Vagina (tissue), 2 donors: ENCODE measurements at places on chromosomes 11 and 22. TPM values are rescaled to one million over a fixed set of nuclear protein-coding genes. Genes with fewer than 3 reads are reported as not detected.

DNA sequence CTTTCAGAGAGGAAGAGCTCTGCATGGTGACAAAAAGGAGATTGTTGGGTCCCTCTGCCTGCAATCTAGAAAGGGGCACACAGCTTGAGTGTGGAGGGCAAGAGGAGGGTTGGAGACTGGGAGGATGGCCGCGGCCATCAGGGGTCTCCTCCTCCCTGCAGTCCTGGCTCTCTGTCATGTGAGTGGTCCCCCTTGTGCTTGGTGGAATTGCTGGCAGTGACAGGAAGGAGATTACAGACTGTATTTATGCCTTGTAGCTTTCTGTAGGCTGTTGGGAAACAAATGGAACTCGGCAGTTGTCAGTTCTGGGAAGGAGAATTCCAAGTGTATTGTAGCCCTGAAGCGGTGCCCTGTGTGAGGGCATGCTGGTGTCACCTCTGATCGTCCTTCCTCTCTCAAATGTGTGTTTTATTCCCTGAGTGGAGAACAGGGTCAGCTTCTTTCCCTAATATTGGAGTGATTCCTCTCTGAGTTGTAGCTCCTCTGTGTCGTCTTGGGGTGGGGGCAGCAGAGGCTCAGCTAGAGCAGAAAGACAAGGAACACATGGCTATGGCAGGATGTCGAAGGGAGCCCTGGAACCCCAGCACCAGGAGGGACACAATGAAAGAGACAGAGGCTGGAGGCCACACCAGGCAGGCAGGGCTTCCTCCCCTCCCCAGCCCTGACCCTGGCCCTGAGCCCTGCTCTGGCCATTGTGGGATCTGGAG lies 163.1 kb downstream of the PKNOX2 start:
- no peak overlapping the region for H3K4me3 ChIP-seq
- H3K36me3 ChIP-seq, result no peaks in the 10 kb centered on the region

GRCh38 chr11:32087597-32087996 lies 3.3 kb upstream of the RCN1 start:
- H3K36me3 ChIP-seq, result no peaks in the 10 kb centered on the region
- H3K27ac ChIP-seq, result no peak overlapping the region
- no peak for DNase-seq
- H3K4me3 ChIP-seq, result no peak overlapping the region
- peaks cover 15% of the 10 kb centered on the region for H3K4me1 ChIP-seq

The C11orf16 gene
- not detected for total RNA-seq

The MYEOV gene
- total RNA-seq, result 13.3 TPM

The TEAD1 gene
- 50.3 TPM for total RNA-seq

- H3K27me3 ChIP-seq, result no peaks in the 10 kb centered on the region
- DNase-seq, result no peak
- no peak overlapping the region for H3K27ac ChIP-seq
Measured at GRCh38 chr11:83706566-83706965, 420.4 kb upstream of the CCDC90B start.

- H3K4me3 ChIP-seq, result no peak overlapping the region
- H3K36me3 ChIP-seq, result no peaks in the 10 kb centered on the region
- H3K27me3 ChIP-seq, result no peaks in the 10 kb centered on the region
- H3K4me1 ChIP-seq, result no peaks in the 10 kb centered on the region
Measured at GRCh38 chr11:16049611-16050010, 306.7 kb downstream of the SOX6 start.

The CRYBB2 gene
- total RNA-seq, result not detected

DNA sequence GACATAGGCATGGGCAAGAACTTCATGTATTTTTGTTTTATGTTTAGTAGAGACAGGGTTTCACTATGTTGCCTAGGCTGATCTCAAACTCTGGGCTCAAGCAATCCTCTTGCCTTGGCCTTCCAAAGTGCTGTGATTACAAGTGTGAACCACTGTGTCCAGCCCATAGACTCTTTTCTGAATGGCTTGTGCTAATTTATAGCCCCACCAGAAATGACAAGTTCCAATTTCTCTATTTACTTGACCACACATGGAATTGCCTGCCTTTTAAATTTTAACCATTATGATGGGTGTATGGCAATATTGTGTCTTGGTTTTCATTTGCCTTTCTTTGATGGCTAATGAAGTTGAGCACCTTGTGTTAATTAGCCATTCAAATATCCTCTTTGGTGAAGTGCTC lies 85.8 kb upstream of the NECTIN1 start:
- no peaks in the 10 kb centered on the region for H3K36me3 ChIP-seq
- no peak overlapping the region for H3K4me3 ChIP-seq
- no peaks in the 10 kb centered on the region for H3K4me1 ChIP-seq
- DNase-seq, result no peak
- H3K27me3 ChIP-seq, result no peaks in the 10 kb centered on the region
